ENCODE measurements at places on chromosomes 7 and 10.

DNA sequence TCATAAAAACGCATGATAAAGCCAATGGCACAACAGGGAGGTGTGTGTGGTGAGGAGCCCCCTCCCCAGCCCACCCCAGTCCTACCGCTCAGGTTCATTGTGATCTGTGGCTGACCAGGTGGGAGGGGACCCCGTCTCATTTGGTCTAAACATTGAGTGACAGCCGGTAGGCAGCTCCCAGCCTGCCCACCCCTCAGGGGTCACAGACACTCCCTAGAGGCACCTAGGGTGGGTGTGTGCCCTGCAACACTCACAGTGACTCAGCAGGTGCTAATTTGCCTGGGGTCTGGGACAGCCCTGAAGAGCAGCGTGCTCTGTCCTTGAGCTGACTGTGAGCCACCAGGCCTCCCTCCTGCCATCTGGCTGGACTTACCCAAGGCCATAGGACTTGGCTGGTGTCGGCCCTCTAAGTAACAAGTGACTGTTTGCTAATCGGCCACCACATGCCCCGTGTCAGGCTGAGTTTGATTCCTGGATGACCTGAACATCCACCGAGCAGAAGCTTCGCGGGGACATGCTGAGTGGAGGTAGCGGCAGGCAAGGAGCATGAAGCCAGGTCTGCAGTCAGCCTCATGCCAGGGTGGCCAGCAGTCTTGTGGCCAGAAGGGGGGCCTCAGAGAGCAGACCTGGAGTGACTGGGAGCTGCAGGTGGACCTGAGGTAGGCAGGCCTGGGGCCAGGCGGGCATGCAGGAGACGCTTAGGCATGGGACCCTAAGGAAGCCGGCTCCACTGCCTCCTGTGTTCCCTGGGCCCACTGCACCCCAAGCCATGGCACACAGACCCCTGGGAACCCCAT is 282.3 kb upstream of the SHH start:
- no peak for DNase-seq

DNA sequence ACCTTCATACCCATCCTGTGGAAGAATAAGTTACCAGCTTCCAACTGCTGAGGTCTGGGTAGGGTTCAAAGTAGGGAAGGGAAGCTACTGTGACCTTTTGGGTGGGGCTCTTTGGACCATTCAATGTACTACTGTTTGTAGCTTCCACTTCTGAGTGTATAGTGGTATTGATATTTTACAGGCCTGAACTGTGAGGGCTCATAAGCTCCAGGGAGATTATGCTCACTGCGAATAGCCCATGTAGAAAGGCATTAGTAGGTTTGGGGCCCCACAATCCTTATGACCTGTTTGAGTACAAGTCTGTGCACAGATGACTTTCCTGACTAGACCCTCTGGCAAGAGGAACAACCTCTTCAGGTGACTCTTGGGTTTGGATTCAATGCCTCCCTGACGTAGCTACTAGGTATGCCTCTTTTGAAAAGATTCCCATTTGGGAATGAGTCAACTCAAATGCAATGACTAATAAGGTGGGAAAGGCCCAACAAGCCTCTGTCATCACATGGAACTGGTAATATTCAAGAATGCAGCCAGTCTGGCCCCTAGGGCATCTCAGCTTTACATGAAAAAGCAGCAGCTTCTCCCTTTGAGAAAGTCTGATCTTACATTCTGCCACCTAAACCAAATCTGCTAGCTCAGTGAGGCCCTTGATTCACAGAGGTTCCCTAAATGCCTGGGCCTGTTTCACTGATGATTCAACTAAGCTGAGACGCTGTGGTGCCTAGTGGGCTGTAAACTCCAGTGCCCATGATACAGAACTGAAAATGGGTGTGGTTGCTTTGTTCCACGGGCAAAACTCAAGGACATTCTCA is 79.8 kb downstream of the ABI1 start:
- DNase-seq, result no peak

DNA sequence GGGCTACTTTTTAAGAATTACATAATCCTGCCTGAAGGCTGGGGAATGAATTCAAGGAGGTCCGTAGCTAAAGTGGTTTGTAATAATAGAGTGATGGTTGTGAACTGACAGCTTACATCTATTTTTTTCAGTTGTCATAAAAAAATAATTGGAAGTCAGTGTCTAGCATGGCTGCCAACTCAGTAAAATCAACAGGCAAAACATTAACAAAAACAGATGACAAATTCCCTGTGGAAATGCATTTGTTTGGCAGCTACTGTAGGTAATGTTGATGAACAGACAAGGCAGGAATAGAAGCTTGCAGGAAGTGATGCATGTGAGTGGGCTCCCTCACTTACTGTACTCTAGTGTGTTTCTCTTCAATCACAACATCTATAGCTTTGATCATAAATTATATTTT is 766.0 kb upstream of the POT1 start:
- no peak for DNase-seq

DNA sequence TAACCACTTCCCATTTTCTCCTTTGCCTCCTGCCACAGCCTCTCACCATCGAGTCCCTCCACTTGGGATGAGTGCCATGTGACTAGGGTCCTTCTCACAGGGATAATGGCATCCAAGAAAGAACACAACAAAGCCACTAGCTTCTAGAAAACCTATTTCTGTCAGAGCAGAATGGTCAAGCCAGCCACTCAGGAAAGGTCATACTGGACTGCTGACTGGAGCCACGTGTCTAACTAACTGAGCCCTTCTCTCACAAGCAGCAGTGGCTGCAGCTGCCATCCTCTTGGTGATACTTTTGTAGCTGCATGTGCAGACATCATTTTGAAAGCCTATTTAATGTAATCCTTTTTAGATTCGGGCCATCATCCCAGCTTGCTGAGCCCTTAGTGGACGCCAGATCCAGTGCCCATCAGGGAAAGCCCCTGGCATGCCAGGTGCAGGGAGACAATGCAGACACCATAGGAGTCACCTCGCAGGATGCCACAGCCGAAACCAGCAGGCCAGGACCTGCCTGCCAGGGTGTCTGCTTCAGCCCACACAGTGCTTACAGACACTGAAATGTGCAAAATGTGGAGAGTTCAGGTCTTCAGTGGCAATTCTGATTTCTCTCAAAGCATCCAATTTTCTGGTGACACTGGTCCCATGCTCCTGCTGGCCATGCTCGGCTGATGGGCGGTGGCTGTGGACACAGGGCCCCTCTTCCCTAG is 98.3 kb upstream of the DDC start:
- DNase-seq, result no peak

- DNase-seq, result no peak
Measured at GRCh38 chr10:7915923-7916536, 97.7 kb downstream of the TAF3 start.

DNA sequence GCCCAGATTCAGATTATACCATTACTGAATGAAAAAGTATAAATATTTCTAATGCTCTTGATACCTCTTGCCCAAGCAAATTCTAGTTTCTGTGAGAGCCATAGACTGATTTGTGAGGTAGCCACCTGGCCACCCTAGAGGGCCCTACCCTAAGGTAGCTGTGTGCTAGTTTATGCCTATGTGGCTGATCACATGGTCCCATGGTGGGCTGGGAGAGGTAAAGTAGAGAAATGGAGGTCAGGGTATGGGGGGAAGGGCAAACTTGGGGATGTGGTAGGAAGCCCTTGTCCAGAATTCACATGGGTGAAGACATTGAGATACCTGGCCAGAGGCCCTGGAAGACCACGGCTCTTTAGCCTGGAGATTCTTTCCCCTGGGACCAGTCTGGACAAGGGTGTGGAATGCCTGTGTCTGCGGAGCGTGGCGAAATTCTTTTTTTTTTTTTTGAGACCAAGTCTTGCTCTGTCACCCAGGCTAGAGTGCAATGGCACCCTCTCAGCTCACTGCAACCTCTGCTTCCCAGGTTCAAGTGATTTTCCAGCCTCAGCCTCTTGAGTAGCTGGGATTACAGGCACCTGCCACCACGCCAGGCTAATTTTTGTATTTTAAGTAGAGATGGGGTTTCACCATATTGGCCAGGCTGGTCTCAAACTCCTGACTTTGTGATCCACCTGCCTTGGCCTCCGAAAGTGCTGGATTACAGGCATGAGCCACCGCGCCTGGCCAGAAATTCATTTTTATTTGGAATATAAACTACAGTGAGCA is 639.4 kb downstream of the ACTR3B start:
- DNase-seq, result no peak

DNA sequence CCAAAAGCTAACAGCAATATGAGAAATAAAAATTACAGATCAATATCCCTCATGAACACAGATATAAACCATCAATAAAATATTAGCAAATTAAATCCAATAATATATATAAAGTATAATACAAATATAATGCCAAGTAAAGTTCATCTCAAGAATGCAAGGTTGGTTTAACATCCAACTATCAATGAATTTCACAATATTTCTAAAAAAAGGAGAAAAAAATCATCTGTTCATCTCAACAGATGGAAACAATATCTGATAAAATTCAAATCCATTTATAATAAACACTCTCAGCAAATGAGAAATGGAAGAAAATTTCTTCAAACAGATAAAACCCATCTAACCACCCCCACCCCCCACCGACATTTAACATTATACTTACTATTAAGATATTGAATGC is 86.9 kb downstream of the SIRT1 start:
- DNase-seq, result no peak

GRCh38 chr7:41861642-41862041 is 158.8 kb upstream of the INHBA start:
- no peak for DNase-seq

Data from iPS DF 6.9 (cell line).